ENCODE measurements at places on chromosomes 3 and 15.
A peak's percentile ranks its signal among the peaks of the same experiment; 100 is the strongest.

DNA sequence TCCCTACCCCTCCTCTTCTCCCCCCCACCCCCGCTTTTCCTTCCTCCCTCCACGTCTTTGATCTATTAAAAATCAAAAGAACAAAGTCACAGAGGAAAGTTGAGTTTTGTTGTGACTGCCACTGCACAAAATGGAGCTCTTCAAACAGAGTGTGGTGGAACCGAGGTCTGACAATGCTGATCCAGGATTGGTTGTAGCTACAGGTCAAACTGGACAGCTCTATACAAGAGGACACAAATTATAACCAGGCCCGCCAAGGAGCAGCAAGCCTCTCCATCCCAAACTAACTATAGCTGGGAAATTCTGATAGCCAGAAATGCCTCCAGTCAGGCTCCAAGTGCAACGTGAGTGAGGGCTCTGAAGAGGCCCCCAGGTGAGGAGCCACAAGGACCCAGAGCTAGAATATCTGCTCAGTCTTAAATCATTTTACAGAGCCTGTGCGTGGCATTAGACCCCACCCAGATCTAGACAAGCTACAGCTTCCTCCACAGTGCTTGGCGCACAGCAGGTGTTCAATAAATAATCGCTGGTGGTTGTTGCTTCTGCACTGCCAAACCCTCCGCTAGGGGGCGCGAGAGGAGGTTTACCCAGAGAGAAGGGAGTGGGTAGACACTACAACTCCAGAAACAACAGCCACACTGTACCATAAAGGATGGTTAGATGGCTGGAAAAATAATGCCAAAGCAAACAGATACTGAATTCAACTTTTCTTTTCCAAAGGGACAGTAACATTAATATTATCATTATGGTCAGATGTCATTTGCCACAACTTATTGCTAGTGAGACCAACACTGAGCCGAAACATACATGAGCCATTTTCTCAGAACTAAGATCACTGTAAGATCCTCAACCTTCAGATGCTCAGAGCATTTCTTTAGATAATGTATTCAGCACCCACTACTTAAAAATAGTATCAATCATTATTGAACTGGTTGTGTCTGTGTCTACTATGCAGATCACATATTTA is 44.6 kb downstream of the ZIC4 start:
- peak; percentile 27 for DNase-seq

DNA sequence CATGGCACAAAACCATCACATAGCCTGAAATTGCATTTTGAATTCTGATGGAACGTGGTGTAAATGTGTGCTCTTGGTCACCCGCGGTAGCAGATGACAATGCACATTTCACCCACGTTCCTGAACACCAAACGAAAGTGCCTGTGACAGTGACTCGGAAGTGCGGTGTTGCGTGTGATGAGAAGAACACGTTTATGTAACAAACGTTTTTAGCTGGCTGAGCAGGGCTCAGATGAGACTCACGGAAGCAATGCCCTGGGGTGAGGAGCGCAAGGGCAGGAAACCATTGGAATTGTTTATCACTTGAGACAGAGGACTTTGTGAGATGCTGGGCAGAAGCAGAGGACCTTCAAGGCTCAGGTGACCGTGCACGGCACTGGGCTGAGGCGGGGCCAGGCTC is 449.2 kb upstream of the CFAP20DC start:
- DNase-seq: no peak

- no peak for DNase-seq
Measured at GRCh38 chr3:71107926-71108325, 475.6 kb downstream of the FOXP1 start.

- no peak for DNase-seq
Measured at GRCh38 chr3:142910280-142910679, 21.4 kb upstream of the PCOLCE2 start.
